CD8-positive, alpha-beta T cell (primary cell): ENCODE measurements at places on chromosomes 4 and X. TPM values are rescaled to one million over a fixed set of nuclear protein-coding genes. Genes with fewer than 3 reads are reported as not detected.

FATE1 gene
- total RNA-seq: not detected

GRCh38 chr4:163137581-163137980 is 29.1 kb downstream of the NAF1 start:
- no peak for DNase-seq

PFKFB1 gene
- 0.25 TPM for total RNA-seq

- no peak for DNase-seq
Observed at GRCh38 chrX:74498924-74499323, 77.6 kb downstream of the SLC16A2 start.

CNGA1 gene
- total RNA-seq: not detected

GRCh38 chr4:114076899-114077570 is 97.6 kb upstream of the ARSJ start:
- no peak for DNase-seq

DNA sequence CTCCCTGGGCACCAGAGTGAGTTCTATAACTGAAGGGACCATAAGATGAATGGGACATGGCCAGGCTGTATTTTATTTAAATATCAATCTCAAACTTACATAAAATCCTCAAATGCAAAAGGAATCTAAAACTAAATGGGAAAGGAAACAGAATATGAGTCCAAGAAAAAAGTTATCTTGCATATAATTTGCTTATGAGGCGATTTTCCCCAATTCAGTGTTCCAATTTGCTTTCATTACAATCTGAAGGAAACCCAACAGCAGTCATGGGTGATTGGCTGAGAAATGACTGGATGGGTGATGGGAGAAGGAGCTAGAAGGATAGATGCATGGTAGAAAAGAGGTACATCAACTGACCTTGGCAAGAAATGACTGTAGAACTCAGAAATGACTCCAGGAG is 511.3 kb upstream of the TENM3 start:
- DNase-seq: no peak

GPR34 gene
- 0.25 TPM for total RNA-seq
